ENCODE measurements at places on chromosomes 5 and 9.

GRCh38 chr5:113382731-113383130, 52.1 kb downstream of the TSSK1B start:
- peak; percentile 19 for DNase-seq

DNA sequence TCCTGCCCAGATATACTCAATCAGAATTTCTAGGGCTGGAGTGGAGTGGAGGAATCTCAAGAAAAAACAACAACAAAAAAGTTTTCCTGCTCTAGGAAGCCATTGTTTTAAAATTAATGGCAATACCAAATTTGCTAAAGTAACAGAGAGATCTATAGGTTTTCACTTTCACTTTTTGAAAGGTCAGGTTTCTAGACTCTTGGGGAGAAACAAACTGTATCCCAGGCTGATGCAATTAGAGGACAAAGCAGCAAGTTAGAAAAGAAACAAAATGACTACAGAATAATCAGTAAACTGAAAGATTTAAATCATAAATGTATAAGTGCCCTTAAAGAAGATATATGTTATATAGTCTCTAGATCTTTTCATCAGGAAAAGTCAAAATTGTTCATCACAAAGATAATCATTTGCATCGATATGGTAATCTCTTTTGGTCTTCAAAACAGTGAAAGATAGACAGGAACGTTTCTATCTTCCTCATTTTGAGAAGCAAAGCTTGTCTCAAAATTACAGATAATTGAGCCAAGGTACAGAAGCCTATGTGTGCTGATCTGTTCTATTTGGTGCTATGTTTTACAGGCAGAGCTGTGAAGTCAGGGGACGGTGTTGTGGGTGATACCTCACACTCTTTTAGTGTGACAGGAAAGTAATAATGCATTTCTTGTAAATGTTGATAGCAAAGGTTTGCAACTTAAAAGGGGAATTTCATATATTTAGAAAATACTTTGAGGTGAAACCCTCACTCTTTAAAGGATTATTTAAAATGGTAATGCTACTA, 1746.6 kb upstream of the C9orf72 start:
- peak; percentile 30 for DNase-seq

DNA sequence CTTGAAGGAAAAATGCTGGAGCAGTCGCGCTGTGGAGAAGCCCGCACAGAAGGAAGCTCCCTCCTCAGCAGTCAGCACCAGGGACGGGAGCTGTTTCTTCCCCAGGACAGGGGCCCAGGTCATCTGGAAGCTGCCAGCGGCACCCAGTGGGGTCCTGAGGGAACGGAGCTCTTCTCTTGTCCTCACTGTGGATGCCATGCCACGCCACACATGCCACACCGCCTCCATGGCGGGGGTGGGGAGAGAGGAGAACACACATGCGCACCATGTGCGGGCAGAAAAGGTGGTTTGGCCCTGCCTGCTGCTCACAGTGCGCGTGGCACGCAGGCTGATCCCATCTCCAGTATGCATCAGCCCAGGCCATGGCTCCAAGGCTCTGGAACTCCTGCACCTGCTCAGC, 41.7 kb upstream of the ZNF354B start:
- DNase-seq: no peak

DNA sequence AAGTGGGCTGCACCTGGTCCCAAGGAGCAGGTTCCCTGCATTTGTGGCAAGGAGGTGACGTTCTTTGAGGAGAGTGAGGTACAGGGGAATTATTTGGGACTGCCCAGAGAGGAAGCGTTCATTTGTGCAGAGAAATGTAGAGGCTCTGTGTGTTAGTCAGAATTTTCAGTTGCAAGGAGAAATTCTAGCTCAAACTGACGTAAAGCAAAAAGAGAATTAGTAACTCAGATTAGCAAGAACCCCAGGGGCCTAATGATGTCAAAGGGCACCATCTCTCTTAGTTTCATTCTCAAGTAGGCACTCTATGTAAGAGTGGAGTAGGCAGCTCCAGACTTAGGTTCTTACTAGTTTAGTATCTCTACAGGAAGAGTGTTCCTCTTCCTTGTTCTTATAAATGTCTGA, 2.4 kb upstream of the TXN start:
- no peak for DNase-seq

DNA sequence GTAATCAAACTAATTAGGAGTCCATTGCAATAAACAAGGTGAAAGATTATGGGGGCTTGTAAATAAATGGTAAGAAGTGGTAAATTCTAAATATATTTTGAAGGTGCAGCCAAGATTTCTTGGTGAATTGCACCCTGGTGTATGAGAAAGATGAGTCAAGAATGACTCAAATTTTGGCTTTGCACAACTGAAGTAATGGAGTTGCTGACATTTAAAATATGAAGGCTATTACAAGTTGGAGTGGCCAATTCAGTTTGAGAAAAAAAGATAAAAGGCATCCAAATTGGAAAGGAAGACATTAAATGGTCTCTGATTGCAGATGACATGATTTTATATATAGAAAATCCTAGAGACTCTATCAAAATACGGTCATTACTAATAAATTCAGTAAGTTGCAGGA, 2330.6 kb downstream of the MAT2B start:
- DNase-seq: peak; percentile 2

DNA sequence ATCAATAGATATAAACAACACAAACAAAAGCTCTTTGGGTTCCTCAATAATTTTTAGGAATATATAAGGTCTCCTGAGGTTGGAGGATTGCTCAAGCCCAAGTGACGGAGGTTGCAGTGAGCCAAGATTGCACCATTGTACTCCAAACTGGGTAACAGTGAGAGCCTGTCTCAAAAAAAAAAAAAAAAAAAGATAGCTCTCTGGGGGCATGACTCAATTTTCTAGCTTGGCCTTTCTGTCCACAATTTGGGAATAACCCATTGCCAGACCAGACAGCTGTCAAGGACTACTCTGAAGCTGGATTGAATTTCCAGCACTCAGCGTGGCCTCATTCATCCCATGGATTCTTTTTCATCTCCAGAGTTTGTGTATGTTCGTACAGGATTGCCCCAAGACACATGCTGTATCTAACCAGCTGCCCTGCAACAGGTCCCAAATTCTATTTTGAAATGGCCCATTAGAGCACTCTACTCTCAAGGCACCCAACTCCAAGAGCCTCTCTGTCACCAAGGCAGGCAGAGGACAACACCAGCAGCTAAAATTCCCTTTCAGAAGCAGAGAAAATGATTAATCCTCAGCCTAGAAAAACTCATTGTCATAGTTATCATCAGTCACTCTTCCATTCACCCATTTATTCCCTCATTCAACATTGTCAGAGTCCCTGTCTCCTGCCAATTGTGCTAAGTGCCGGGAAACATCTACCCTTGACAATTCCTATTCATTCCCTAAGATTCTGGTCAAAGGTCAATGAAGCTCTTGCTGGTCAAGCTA, 8.7 kb downstream of the FAM193B start:
- DNase-seq: peak; percentile 95

- no peak for DNase-seq
These were observed 23.9 kb upstream of the LPCAT1 start for GRCh38 chr5:1547655-1548054.

DNA sequence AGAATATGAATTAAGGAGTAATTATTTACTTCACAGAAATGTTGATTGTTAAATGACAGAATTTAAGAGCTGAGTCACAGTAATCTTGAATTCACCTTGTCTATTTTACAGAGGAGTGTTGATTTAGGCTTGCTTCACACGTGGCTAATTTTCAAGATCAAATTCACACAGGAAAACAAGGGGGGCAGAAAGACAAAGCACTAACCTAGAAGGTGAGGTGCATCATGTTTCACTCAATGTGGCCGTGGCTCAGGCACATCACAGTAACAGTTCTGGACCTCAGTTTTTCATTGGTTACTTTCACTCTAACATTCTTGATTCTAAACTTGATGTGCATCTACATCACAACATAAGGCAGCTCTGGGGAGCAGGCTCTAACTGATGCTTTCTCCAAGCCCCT, 69.6 kb upstream of the GNAQ start:
- no peak for DNase-seq

- no peak for DNase-seq
These were observed 988.2 kb upstream of the ARRDC3 start for GRCh38 chr5:92371171-92371888.

DNA sequence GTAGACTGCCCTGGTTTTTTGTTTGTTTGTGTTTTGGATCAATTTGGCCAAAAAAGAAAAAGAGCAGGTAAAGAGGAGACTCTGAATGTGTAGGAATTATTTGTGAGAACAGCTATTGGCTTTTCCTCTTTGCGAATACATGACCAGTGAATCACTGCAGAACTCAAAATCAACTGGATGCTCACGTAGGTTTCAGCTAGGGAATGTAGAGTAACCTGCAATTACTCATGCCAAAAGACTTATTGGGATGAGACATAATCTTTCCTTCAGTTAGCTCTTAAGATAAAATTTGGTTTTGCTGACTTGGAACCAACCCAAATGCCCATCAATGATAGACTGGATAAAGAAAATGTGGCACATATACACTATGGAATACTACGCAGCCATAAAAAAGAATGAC, 348.0 kb downstream of the NPR3 start:
- no peak for DNase-seq

DNA sequence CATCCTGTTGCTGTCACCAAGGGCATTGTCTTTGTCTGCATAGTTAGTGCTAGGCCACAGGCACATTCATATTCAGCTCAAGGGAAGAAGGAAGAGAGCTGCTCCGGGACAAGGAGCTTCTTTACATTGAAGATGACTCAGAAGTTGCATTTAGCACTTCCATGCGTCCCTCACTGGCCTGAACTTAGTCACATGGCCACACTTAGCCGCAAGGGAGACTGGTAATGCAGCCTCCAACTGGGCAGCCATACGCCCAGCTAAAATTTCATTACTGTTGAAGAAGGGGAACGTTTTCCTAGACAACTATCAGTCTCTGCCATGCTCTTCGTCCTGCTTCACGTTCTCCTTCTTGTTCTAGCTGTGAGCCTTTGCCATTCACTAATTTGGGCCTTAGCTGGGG, 20.0 kb downstream of the ACTL7B start:
- DNase-seq: no peak

DNA sequence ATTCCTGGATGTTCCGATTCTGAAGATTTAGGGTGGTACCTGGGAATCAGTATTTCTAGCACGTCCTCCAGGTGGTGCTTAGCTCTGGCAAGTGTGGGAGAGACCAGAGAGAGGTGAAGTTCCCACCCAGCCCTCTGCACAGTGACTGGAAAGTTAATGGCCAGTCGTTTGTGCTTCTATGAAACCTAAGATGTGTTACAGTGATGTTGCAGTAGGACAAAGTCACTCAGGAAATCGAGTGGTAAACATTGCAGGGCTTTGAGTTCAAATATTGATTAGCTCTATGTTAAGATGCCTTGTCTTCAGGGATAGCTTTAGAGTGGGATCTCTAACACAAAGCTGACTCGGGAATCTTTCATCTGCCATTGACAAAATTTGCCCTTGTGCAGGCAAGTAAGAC, 55.6 kb downstream of the PIK3R1 start:
- no peak for DNase-seq

DNA sequence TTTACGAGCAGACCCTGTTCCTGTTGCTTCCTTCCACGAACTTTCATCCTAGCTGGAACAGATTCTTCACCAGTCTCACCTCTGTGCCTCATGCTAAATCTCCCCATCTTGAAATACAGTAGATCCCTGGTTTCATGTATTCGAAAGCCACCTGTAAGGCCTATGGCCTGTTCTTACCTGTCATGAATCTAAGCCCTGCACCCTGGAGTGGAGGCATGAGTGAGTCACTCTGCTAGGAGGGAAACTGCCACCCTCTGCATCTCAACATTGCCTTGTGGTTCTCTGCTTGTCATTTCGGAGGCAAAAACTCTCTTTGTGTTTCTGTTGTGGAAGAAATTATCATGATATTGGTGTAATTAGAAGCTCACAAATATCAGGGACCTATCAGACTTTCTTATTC, 320.0 kb downstream of the ENC1 start:
- DNase-seq: no peak

DNA sequence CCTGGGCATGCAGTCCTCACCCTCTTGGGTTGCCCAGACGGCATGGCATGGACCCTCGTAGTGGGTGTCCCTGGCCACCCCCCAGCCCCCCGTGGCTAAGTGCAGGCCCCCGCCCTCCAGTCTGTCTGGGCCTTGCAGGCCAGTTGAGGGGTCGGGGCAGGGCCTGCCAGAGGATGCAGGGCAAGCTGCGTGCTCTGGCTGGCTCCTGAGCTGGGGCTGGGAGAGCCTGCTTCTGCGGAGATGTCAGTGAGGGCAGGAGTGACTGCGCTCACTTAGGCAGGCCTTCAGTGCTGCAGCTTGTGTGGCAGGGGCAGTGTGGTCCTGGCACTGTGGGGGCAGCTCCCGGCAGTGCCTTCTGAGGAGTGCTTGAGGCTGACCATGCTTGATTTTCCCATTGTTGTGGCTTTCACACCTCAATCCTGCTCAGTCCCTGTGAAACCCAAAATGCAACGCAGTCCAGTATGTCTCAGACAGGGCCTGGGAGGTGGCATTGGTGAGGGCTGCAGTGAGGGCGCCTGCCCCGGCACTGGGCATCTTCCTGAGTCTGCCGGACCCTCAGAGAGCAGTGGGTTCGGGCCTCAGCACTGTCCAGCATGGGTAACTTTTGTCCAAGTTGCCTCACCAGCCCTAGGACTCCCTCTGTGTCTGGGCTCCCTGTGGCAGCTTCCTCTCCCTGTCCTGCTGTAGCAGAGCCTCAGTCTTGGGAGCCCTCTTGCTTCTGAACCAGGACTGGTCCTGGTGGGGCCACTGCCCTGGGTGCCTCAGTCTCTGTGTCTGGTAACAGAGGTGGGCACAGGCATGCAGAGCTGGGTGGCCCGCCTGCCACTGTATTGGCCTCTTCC, 93.0 kb downstream of the PHF2 start:
- DNase-seq: no peak

- DNase-seq: peak; percentile 70
These were observed 2.8 kb upstream of the OR2V1 start for GRCh38 chr5:181133610-181134231.

DNA sequence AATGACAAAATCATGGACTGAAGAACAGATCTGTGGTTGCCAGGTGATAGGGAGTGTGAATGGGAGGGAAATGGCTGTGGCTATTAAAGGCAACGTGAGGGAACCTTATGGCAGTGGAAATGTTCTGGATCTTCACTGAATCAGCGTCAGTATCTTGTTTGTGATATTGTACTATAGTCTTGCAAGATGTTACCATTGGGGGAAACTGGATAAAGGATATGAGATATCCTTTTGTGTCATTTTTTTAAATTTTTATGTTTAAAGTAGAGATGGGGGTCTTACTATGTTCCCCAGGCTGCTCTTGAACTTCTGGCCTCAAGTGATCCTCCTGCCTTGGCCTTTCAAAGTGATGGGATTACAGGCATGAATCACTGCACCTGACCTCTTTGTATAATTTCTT, 95.5 kb downstream of the RPS23 start:
- no peak for DNase-seq

DNA sequence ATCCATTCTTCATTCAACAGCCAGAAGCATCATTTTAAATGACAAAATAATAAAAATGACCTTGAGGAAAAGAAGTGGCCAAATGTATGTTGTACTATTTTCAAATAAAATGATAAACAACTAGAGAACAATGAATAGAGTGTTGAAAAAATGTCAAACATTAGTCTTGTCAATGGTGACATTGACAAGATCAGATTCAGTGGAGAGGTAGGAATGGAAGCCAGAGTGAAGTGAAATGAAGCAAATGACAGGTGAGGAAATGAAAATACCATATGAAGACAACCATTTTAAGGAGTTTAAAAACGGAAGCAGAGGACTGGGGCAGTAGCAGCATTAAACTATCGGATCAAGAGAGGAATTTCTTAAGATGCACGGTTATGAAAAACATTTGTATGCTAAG, 38.2 kb upstream of the COX7C start:
- no peak for DNase-seq

GRCh38 chr5:138107213-138107612, 23.4 kb downstream of the WNT8A start:
- DNase-seq: no peak

Measured in fibroblast of upper back skin (primary cell).